Stimulated activated CD8-positive, alpha-beta memory T cell treated with anti-CD3 and anti-CD28 coated beads, Interleukin-2, amount 100 ng/mL, for 1 hour (primary cell): ENCODE measurements at places on chromosomes 13 and 19.

DNA sequence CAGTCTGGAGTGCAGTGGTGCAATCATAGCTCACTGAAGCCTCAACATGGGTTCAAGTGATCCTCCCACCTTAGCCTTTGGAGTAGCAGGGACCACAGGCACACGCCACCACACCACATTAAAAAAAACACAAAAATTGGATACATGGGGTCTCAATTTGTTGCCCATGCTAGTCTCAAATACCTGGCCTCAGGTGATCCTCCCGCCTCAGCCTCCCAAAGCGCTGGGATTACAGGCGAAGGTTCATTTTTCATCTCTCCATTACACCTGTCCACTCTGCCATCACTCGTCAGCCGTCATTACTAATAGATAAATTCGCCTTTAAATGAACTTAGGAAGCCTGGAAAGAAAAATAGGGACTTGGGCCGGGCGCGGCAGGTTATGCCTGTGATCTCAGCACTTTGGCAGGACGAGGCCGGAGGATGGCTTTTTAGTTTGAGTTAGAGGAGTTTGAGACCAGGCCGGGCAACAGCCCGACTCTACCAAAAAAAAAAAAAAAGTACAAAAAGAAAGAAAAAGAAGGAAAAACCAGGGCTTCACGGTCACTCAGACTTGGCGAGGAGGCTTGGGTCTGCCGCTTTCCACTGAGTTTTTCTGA lies 685 bp upstream of the SUPT5H start:
- DNase-seq = no peak

DNA sequence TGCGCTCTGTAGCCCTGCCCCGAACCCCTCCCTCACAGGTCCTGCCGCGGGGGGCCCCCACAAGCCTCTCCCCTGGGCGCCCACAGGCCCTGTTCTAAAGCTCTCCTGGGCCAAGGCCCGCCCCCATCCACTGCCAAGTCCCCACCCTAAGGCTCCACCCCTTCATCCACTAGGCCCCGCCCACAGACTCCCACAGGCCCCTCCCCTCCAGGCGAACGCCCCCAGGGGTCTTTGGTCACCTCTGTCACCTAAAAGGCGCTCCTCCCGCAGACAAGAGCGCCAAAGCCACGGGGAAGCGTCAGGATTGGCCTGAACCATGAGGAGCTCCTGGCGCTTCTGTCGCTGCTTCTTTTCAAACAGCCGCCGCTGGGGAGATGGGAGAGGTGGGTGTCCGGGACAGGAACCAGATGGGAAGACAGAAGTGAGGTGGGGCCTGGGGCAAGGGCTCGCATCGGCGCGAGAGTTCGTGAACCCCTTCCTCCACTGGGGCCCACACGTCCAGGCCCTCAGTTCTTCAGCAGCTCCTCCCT lies 2.3 kb downstream of the TULP2 start:
- no peak for DNase-seq

- DNase-seq = no peak
Measured at GRCh38 chr13:65453982-65454381, 1776.2 kb downstream of the PCDH9 start.

DNA sequence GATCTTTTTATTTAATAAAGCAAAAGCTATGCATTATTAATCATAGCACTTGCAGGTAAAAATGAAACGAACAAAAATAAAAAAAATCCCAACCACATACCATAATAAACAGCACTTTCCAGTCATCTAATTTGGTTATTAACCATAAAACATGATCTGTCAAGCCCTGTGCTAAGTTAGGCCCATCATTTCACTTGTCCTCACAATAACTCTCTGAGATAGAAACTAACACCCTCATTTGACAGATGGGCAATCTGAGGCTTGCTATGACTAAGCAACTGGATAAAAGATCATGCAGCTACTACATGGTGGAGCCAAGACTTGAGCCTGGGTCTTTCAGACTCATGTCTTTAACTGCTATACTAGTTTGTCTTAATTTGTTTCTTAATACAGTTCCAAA lies 21.8 kb downstream of the PROSER1 start:
- no peak for DNase-seq

DNA sequence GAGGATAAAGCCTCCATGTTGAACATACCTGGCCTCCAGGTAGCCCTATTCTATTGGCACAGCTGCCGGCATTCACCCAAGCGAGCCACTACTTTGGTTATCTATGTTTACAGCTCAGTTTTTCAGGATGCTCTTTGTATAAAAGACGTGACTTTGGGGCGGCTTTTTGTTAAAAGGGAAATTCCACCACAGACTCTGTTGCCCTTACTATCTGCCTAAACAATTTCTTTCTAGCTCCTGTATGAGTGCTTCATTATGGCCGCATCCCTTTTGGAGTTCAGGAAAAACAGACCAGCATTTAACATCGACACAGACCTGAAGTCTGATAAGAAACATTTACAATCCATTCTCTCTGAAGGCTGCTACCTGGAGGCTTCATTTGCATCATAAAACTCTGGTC lies 9.1 kb upstream of the IGSF23 start:
- DNase-seq = no peak

DNA sequence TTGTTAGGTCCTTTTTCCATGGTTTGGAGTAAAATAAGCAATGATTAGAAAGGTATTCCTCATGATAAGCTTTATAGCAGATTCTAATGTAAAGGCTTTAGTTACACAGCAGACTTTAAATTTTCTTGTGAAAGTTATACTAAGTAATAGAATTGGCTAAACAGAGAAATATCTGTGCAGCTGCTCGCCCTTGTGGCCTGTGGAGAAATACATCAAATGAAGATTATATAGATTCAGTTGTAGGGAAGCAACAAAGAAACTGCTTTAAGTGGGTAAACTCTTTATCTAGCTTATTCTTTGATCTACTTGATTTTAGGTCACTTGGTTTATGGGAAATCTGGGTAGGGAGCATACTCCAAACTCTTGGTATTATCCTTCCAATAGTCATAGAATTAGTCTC lies 1269.7 kb upstream of the SPRY2 start:
- DNase-seq = no peak

GRCh38 chr13:112714376-112715174 lies 24.7 kb downstream of the ATP11A start:
- DNase-seq = no peak

GRCh38 chr13:77358001-77358400 lies 31.1 kb upstream of the MYCBP2 start:
- no peak for DNase-seq

DNA sequence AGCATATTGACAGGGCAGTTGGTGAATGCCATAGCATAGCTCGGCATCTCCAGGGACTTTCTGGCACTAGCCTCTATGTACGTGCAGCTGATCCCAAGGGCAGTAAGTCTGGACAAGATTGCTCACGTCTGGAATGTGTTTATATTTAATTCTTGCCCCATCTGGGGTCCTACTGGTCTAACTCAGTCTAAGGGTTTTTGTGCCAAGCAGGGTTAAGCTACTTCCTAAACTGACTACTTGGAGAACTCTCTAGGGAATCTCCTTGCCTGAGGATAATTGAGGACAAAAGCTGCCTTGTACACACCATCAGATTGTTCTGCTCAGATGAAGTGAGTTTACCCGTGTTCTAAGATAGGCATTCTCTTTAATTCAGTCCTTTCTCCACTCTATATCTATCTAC lies 358.1 kb downstream of the MYO16 start:
- no peak for DNase-seq

- DNase-seq = no peak
Measured at GRCh38 chr13:87736849-87737385, 65.7 kb downstream of the SLITRK5 start.

DNA sequence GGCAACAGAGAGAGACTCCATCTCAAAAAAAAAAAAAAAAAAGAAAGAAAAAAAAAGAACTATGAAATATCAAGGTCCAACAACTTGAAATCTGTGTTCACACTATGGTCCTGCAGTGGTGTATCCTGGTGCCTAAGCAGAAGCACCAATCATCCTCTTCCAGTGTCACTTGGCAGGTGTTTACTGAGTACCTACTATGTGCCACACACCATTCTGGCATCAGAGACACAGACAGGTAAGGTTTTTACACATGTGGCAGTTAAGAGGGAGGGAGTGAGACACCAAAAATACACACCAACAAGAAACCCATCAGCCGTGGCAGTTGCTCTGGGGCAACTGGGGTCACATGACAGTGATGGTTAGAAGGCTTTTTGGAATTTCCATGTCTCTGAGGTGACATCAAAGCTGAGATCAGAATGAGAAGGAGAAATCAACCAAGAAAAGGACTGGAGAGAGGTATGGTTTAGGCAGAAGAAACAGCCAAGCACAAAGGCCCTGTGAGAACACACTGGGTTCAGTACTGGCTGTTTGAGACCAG lies 17.6 kb downstream of the PBX4 start:
- DNase-seq = no peak

- no peak for DNase-seq
Measured at GRCh38 chr13:94335761-94336526, 143.5 kb downstream of the DCT start.

GRCh38 chr13:27790523-27790922 lies 1.8 kb upstream of the GSX1 start:
- DNase-seq = no peak

DNA sequence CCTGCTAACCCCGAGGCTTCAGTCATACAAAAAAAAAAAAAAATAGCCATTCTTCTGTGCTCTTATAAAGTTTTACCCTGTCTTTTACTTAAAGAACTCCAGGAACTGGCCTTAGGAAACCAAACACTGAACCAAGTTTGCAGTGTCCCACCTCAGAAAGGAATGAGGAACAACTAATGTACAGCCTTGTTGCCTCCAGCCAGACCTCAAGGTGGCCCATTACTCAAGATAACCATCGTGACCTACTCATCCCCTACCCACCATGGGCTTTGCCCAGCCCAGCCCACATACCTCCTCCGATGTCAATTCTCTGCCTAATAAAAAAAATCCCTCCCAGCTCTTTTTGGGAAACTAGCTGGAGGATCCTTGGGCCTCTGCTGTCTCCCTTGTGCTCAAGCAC lies 133.2 kb downstream of the STARD13 start:
- DNase-seq = no peak

DNA sequence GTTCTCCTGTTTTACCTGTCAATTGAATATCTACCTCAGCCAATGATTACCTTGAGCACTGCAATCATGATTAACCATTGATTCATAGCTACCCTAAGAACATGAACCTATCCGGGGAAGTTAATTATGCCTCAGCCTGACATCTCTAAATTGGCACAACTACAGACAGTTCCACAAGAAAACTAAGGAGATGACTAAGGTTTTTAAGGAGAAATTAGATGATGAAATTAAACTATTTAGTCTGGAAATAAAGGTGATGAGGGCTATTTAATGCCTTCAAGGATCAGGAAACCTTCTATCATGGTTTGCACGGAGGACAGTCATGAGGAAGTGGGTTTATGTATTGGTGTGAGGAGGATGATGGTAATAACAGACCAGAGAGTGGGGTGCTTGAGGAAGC lies 203.4 kb downstream of the COL4A1 start:
- DNase-seq = no peak

DNA sequence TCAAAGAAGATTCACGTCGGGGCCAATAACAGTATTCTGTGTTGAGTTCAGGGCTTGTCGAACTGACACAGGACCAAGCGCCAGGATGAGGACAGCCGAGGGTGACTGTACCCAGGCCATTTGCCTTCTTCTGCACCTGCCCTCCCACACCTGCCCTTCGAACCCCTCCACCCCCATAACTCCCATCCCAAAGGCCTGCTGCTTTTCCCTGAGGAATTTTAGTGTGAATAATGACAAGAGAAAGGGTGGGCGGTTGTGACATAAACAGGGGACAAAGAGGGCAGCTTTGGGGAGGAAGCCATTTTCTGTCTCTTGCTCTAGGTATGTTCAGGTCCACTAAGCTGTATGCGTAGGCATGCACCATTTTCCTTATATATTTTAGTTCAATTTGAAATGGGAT lies 26.1 kb downstream of the GJA3 start:
- no peak for DNase-seq

DNA sequence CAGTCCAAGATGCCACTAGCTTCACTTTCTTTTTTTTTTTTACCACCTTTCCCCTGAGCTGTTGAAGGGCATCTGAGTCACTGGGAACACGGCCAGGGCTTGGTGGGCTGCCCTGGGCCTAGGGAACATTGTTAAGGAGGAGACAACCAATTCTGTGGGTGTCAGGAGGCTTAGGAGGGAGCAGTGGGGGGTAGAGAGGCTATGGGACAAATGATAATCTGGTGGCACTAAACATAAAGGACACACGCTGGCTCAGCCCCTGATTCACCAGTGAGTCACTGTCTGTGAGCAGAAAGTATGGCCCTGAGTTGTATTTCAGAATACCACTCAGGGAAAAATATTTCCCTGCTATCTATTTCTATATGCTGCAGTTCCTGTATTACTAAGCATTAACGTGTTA lies 207.8 kb downstream of the DCLK1 start:
- no peak for DNase-seq

- no peak for DNase-seq
Measured at GRCh38 chr13:76556627-76557026, 329.6 kb downstream of the KCTD12 start.

- DNase-seq = no peak
Measured at GRCh38 chr19:30955112-30956104, 393.8 kb downstream of the TSHZ3 start.

GRCh38 chr19:33634361-33635091 lies 12.8 kb downstream of the CHST8 start:
- DNase-seq = no peak

DNA sequence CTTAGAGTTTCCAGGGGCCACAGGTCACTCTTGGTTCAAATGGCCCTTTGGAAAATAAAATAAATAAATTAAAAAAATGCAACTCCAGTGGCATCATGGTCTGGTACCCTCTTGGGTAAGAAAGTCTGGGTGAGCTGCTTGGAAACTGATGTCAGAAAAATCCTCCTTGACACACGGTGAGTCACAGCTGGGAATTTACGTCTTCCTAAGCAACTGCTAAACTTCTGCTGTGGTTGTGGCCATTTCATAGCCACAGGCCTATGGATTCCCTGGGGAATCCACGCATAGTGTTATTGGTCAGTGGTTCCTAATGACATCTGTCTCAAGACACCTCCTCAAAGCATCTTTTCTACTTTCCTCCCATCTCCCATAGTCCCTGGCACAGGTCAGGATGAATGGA lies 220.8 kb downstream of the COG6 start:
- no peak for DNase-seq
